ENCODE measurements at places on chromosomes 4 and X. TPM values are rescaled to one million over a fixed set of nuclear protein-coding genes. Genes with fewer than 3 reads are reported as not detected.

Gene RHOXF2B
- not detected for total RNA-seq

Gene GAGE12E
- total RNA-seq = not detected

Gene UBQLN2
- 31.7 TPM for total RNA-seq

Gene MAGED4B
- 2.7 TPM for total RNA-seq

Gene CXCL8
- 7.8 TPM for total RNA-seq

Gene GAGE12F
- not detected for total RNA-seq

Gene TDO2
- 0.42 TPM for total RNA-seq

Gene UTP3
- 22.0 TPM for total RNA-seq

GRCh38 chrX:139246295-139246694 lies 284.2 kb upstream of the F9 start:
- H3K4me1 ChIP-seq = no peaks in the 10 kb centered on the region
- no peak overlapping the region for H3K27ac ChIP-seq
- no peaks in the 10 kb centered on the region for H3K27me3 ChIP-seq
- no peak overlapping the region for H3K4me3 ChIP-seq
- no peak for DNase-seq

- no peaks in the 10 kb centered on the region for H3K4me1 ChIP-seq
- no peaks in the 10 kb centered on the region for H3K36me3 ChIP-seq
- no peak for DNase-seq
- H3K4me3 ChIP-seq = no peak overlapping the region
- H3K27me3 ChIP-seq = no peaks in the 10 kb centered on the region
Observed at GRCh38 chr4:138003248-138003647, 238.9 kb downstream of the SLC7A11 start.

DNA sequence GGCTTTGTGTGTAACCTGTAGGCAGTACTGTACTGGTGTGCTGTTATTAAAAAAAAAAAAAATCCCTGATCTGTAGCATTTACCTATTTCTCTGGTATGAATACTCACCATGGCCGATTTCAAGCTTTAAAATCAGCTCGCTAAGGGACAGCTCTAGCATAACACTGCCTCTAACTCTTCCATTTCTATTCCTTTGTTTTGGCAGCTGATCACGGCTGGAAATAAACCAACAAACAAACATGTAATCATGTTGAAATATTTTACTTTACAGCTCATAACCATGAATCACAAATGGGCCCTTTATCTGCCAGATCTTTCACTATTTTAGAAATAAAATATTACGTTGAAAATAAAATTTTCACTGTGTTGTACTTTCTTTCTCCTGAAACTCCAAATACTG lies 60.5 kb upstream of the IL15 start:
- H3K27ac ChIP-seq = no peak overlapping the region
- H3K27me3 ChIP-seq = no peaks in the 10 kb centered on the region
- H3K36me3 ChIP-seq = no peaks in the 10 kb centered on the region
- H3K4me3 ChIP-seq = no peak overlapping the region
- no peak for DNase-seq

- no peaks in the 10 kb centered on the region for H3K36me3 ChIP-seq
- H3K27ac ChIP-seq = no peak overlapping the region
- H3K4me3 ChIP-seq = no peak overlapping the region
- H3K27me3 ChIP-seq = no peaks in the 10 kb centered on the region
- DNase-seq = peak; percentile 75
- H3K4me1 ChIP-seq = no peaks in the 10 kb centered on the region
Observed at GRCh38 chrX:69222103-69223090, 57.1 kb upstream of the PJA1 start.

DNA sequence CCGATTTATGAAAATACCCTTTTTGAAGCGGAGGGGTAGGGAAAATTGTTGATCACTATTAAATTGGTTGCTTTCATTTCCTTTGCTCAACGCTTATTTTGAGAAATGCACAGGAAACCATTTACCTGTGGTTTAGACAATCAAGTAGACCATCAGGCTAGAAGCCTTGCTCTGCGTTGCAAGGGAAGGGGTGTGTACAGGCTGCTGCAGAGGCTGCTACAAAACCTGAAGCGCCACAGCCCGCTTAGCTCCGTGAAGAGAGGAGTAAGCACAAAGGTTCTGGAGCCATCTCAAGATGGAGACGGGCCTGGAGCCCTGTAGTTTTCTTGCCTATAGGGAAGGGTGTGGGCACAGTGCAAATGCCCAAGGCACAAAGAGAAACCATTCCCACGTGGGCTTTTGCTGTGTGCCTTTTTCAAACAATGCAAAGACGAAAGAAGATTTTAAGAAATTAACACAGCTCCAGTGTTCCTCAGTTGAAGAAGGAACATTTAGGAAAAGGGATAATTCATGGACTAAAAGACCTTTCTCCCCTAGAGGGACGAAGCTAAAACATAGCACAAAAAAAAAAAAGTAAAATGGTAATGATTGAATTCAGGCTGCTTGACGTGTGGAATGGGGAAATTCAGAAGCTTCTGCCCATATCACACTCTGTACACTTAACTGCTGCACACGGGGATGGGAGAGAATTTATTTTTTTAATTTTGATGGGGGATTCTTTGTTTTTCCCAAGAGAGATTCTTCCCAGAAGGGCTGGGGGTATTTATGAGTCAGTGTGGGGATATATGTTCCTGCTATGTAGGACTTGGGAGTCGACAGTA lies 3.5 kb downstream of the TMSB4X start:
- H3K36me3 ChIP-seq = no peaks in the 10 kb centered on the region
- peak; percentile 72 for DNase-seq
- H3K27ac ChIP-seq = peak overlapping the region; percentile 64

DNA sequence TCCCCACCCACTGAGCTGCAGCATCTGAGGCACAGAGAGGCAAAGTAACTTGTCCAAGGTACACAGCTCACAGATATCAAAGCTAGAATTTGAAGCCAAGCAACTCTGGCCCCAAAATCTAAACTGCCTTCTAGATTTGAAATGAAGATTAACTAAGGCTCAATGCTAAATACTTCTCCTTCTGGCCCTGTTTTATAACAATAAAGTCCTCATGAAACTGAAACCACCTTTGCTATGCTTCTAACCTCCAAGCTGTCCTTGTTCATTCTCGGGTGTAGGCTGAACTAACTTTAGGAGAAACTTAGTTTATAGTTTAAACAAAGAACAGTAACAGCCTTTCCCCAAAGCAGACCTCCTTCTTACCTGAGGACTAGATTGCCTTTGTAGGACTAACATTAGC lies 93.6 kb downstream of the DCTD start:
- no peak overlapping the region for H3K27ac ChIP-seq
- H3K4me1 ChIP-seq = no peaks in the 10 kb centered on the region
- H3K4me3 ChIP-seq = no peak overlapping the region
- DNase-seq = no peak
- no peaks in the 10 kb centered on the region for H3K27me3 ChIP-seq
- no peaks in the 10 kb centered on the region for H3K36me3 ChIP-seq

DNA sequence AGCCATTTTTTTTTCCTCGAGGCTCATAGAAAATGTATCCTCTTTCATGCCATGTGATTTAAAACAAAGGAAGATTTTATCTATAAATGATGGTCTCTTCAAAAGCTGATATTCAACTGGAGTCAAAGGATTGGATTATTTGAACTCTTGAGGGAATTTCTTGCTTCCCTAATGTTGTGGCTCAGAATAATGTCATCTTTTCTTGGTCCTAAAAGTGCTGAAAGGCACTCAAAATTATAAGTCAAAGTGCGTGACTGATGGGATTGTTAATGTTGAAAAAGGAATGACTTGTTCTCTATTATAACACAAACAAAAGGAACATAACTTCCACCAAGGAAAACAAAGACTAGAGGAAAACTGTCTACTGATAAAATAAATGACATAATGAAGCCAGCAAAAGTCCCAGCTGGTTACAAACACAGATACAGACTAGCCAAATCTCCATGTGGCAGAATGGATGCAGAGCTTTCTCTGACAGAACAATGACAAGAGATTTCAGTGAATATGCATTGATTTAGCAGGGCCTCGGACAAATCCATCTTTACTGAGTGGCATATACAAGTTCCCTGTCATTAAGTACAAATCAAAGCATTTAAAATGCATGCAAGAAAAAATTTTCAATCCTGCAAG lies 552.6 kb downstream of the GBA3 start:
- H3K27me3 ChIP-seq = no peaks in the 10 kb centered on the region
- no peak for DNase-seq
- H3K27ac ChIP-seq = no peak overlapping the region
- H3K36me3 ChIP-seq = no peaks in the 10 kb centered on the region

- H3K4me3 ChIP-seq = no peak overlapping the region
- H3K36me3 ChIP-seq = no peaks in the 10 kb centered on the region
- no peaks in the 10 kb centered on the region for H3K27me3 ChIP-seq
- no peaks in the 10 kb centered on the region for H3K4me1 ChIP-seq
Observed at GRCh38 chrX:138745196-138745595, 33.7 kb upstream of the FGF13 start.

- H3K4me1 ChIP-seq = no peaks in the 10 kb centered on the region
- DNase-seq = no peak
- no peaks in the 10 kb centered on the region for H3K27me3 ChIP-seq
- H3K36me3 ChIP-seq = no peaks in the 10 kb centered on the region
Observed at GRCh38 chrX:93637591-93637990, 35.8 kb downstream of the NAP1L3 start.

- H3K27me3 ChIP-seq = no peaks in the 10 kb centered on the region
- no peak for DNase-seq
- H3K4me1 ChIP-seq = no peaks in the 10 kb centered on the region
- H3K27ac ChIP-seq = no peak overlapping the region
- no peak overlapping the region for H3K4me3 ChIP-seq
Observed at GRCh38 chrX:39815631-39816030, 282.1 kb downstream of the BCOR start.

DNA sequence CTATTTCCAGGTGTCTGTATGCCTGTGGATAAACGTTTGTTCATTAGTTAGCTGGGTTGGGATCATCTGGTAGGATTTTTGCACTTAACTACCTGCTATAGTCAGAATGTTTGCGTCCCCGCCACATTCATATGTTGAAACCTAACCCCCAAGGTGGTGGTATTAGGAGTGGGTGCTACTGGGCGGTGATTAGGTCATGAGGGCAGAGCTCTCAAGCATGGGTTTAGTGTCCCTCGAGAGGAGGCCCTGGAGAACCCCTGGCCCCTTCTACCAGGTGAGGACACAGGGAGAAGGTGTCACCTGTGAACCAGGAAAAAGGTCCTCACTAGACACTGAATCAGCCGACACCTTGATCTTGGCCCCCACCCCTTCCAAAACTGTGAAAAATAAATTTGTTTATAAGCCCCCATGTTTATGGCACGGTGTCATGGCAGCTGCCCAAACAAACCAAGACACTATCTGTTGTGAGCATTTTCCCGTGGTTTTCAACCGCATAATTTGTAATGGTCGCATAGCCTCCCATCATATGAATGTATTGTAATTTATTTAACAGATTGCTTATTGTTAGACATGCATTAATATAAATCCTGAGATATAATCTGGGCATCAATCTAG lies 92.7 kb upstream of the TRIM2 start:
- no peak for DNase-seq
- H3K4me3 ChIP-seq = no peak overlapping the region
- no peaks in the 10 kb centered on the region for H3K36me3 ChIP-seq
- H3K4me1 ChIP-seq = peaks cover under 1% of the 10 kb centered on the region
- no peak overlapping the region for H3K27ac ChIP-seq

DNA sequence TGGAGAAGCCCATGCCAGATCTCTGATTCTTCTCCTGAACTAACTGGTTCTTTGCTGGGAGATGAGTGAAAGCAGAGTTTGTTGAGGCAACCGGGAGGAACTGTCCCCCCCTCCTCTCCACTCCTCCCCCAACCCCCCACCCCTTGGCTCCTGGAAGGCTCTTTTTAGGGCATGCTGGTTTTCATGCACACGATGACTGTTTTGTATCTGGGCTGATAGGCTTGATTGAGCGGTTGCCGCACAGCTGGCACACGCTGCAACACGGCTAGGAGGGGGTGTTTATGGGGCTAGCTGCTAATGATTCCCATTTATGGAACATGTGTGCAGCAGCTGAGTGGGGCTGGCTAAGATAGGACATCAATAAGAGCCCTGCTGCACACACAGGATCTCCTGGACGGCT lies 137.2 kb downstream of the SMIM20 start:
- H3K4me1 ChIP-seq = no peaks in the 10 kb centered on the region
- DNase-seq = no peak
- H3K36me3 ChIP-seq = no peaks in the 10 kb centered on the region
- no peak overlapping the region for H3K27ac ChIP-seq
- H3K4me3 ChIP-seq = no peak overlapping the region

DNA sequence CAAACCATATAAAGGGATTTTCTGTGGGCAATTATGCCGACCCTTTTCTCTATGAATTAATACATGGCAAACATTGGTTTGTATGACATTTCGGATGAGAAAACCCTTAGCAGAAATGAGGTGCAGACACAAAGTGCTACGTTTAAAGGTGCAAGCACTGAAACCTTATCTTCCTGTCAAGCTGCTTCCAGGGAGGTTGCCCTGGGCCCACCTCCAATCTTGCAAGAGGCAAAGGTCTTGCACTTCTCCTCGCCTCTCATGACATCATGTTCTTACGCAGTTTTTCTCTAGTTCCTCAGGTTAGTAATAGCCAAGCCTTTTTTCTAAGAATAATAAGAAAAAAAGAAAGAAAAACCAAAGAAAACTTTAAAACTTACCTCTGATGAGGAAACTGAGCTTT lies 220.1 kb downstream of the DHX15 start:
- no peak overlapping the region for H3K4me3 ChIP-seq
- H3K4me1 ChIP-seq = no peaks in the 10 kb centered on the region
- no peaks in the 10 kb centered on the region for H3K36me3 ChIP-seq
- DNase-seq = no peak

GRCh38 chr4:83582289-83582785 lies 46.4 kb downstream of the GPAT3 start:
- H3K27ac ChIP-seq = no peak overlapping the region
- no peak for DNase-seq
- H3K4me1 ChIP-seq = no peaks in the 10 kb centered on the region
- H3K27me3 ChIP-seq = no peaks in the 10 kb centered on the region

DNA sequence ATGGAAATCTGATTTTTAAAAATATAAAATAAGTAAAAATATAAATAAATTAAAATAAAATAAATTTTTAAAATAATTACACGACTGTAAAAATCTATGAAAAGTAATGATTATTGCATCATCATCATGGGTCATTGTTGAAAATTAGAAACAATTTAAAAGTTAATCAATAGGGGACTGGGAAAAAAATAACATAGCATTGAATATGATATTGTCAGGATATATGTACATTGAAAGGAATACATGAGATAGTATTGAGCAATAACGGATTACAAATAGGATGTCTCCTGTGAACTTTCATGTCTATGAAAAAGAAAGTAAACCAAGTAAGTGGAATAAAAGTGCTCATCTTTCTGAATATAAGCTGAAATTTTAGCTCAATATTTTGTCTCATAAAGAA lies 566.8 kb upstream of the HTR2C start:
- H3K27me3 ChIP-seq = no peaks in the 10 kb centered on the region
- no peaks in the 10 kb centered on the region for H3K4me1 ChIP-seq

DNA sequence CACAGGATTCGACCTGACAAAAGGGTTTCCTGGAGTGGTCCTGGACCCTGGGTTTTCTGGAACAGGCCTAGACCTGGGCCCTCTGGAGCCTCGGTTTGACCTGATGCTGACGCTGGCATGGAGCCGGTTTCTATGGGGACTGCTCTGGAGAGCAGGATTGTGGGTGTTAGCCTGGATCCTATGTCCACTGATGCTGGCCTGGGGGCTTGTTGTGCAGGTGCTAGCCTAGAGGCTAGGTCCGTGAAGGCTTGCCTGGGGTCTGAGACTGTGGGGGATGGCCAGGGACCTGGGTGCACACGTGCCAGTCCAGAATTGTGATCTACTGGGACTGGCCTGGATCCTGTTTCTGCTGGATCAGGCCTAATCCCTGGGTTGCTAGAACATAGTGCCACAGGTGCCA lies 173.1 kb downstream of the TMEM47 start:
- no peak overlapping the region for H3K27ac ChIP-seq
- H3K4me1 ChIP-seq = no peaks in the 10 kb centered on the region
- no peak overlapping the region for H3K4me3 ChIP-seq
- no peak for DNase-seq
